ENCODE measurements at places on chromosomes 3 and 15.

DNA sequence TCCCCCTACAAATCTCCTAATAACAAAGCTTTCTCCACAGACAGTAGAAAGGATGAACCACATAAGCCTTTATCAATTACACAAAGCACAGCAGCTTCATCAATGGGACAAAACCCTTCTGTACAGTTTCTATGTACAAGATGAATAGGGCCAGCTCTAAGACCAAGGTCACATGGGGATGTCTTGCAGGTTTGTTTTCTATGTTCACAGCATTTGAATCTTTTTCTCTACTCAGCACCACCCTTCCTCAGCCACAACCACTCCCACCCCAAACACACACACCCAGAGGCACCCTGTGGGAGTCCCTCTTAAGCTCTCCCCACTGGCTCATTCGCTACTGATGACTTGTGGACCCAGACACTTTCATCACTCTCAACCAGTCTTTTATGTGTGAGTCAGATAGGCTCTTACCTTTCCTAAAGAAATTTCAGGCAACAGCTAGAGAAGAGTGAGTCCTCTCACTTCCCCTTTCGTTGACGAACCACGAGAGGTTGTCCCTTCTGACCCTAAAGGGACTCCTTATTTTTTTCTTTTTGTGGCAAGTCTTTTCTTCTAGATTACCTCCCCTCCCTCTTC lies 57.9 kb downstream of the ARHGAP31 start:
- no peak for DNase-seq

GRCh38 chr15:25799906-25800700 lies 63.0 kb downstream of the ATP10A start:
- DNase-seq = no peak

DNA sequence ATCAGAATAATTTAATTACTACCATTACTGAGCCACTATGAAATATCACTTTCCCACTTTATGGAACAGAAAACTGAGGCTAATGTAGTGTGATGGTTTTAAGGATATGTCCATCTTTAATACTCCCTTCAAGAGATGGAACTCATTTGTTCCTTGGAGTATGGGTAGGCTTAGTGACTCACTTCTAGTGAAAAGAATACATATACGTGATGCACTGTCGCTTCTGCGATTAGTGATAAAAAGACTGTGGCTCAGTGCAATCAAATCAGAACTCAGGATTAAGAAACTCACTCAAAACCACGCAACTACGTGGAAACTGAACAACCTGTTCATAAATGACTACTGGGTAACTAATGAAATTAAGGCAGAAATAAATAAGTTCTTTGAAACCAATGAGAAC lies 216.6 kb downstream of the SUCLG2 start:
- DNase-seq = no peak

DNA sequence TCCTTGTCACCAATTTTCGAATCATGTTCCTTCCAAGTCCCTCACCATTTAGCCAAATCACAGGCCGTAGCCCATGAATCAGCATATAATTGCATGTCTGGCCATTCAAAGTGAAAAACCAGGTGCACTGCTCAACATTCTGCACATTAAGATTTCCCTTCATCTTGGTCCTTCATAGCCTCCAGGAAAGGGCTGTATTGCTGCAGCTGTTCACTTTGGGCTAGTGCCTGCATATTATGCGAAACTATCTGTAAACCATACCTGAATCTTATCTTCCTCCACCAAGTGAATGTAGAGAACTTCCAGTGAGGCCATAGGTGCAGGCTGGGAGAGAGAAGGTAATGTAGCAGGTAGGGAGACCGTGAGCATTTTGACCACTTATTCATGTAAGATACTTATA lies 18.3 kb downstream of the CGGBP1 start:
- DNase-seq = no peak

DNA sequence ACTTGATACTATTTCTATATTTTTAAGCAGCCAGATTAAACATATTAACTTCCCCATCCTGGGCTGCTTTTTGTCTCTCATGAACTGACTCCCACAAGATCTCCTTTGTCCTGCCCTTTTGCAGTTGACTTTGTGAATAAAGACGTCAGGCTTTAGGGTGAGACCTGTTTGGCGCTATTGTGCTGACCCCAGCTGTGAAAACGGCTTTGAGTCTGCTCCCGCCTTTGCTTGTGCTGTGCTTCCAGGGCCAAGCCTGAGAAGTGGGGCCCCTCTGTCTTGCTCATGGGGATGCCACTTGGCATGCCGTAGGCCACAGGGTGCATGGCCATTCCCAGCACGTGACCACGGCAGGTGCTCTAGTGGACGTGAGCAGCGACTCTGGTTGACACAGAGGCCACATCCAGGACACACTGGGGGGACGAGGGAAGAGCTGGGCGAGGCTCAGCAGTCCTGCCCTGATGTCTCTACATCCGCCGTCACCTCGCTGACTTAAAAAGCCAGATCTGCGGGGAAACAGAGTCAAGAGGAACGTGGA lies 268.9 kb upstream of the LYSMD4 start:
- DNase-seq = no peak

- no peak for DNase-seq
Observed at GRCh38 chr15:71301958-71302621, 186.8 kb downstream of the THSD4 start.

- peak; percentile 1 for DNase-seq
Observed at GRCh38 chr3:41525303-41526064, 326.2 kb downstream of the CTNNB1 start.

GRCh38 chr3:182259579-182259978 lies 533.7 kb upstream of the ATP11B start:
- DNase-seq = peak; percentile 43

DNA sequence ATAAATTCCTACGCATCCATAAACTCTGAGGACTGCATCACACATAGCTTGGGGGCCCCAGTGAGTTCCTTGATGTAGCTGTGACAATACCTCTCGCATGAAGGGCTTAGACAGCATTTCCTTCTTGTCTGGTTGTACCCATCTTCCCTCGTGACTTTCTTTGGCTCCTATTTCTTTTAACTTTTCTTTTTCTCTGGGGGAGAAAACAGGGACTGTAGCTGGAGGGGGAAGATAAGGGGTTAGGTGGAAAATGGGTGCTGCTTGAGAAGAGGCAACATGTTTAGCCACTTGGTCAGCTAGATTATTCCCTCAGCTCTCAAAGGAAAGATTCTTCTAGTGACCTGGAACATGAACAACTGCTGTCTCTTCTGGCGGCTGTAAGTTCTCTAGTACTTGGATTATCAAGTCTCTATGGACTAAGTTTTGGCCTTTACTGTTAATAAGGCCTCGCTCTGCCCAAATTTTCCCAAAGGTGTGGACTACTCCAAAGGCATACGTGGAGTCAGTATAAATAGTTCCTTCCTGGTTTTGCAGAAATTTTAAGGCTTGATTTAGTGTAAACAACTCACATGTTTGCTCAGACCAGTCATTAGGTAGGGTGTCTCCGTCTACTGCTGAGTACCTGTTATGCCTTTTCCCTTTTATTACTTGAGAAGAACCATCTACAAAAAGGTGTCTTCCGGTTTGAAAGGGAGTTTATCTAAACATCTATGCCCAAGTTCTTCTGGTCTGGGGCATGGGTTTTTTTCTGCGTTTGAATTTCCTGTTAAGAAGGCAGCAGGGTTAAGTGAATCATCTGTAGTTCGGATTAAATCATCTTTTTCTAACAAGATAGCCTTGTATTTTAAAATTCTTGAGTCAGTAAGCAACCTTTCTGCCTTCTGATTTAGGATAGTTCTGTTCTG lies 21.0 kb upstream of the ATG7 start:
- no peak for DNase-seq

DNA sequence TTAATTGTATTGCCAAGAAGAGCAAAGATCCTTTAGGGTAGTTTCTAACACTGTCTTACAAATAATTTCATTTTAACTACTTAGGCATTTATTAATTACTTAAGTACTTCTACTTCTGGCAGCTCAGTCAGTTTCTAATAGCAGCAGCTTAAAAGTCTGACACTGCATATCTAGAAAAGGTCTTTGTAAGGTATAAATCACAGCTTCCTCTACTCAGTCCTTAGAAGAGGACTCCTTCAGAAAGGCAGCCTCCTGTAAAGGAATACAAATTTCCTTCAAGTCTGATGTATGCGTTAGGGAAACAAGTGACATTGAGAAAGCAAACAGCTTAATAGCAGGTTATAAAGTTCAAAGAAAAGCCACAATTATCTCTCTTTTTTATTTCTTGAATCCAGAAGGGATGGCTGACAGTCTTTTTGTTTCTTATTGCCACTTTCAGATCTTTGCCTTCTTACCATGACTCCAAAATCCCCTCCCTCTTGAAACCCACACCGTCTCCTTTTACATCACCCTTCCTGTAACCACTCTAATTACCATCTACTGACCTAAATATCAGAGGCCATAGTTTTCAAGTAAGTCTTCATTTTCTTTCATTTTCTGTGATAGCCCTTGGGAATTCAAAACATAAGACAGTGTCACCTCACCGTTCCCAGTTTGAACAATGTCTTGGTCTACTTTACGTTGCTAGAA lies 109.5 kb downstream of the CGGBP1 start:
- DNase-seq = no peak

GRCh38 chr3:12367346-12367745 lies 78.5 kb downstream of the PPARG start:
- DNase-seq = no peak

DNA sequence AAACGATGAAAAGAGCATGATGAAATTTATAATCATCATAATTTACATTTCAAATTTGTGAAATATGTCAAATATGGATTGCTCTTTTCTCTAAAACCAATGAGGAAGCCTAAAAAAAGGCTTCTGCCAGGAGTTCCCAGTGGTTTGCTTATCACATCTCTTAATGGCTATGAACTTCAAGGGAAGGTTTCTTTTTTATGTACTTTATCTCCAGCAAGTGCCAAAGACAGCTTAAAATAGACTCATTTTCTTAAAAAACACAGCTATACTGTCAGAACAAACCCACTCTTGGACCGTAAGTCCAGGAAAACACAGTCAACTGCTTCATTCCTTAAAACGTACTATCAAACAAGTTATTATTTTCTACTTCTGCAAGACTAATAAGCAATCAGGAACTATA lies 80.2 kb downstream of the DLG1 start:
- DNase-seq = no peak

- peak; percentile 20 for DNase-seq
Observed at GRCh38 chr3:124887177-124887931, at the start of gene ITGB5. Gene ITGB5 (minus strand): TSS chr3:124887365. CDS start chr3:124887000, 365 bp downstream.

- DNase-seq = no peak
Observed at GRCh38 chr15:36363335-36363734, 216.1 kb upstream of the CDIN1 start.

DNA sequence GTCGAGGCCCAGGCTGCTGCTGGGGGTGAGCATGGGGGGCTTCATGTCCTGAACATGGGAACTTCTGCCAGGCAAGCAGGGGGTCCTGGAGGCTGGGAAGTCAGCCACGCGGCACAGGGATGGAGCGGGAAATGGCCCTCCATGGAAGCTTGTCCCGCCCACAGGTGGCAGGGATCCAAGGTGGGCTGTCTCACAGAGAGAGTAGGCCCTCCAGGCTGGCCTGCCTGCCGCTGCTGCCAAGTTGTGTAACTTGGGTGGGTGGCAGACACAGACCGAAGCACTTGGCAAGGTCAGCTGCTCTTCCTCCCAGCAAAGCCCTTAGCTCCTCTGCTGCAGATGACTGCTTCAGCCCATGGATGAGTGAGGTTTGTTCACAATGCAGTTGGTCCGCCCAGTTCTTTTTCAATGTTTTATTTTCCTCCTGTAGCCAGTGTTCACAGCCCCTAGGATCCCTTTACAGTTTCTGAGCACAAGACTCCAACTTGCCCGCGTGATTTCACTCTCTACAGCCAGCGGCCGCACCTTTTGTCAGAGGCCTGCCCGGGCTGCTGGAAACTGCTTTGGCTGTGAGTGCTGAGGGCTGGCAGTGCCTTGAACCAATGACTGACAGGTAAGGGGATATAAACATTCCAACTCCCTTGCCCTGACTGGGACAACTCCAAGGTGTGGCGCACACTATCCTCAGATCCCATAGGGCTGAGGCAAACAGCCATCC lies 26.7 kb downstream of the HCN4 start:
- DNase-seq = no peak

GRCh38 chr3:144652573-144652972 lies 681.0 kb downstream of the DIPK2A start:
- no peak for DNase-seq

DNA sequence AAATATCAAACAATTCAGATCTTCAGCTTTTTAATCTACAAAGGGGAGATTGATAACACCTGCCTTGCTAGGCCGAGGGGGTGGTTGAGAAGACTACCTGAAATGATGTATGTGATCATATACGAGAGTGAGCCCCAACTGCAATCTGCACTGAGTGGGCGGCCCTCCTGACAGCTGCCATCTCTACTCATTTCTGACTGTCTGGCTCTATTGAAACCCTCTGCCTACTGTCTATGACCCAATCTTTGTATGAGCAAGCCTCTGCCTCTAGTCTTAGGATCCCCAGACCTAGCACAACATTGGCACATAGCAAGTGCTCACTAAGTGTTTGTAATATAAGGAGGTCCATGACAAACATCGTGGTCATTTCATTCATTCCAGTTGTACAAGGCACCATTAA lies 144.4 kb upstream of the NR2F2 start:
- DNase-seq = no peak

- DNase-seq = no peak
Observed at GRCh38 chr3:514192-514591, 317.6 kb downstream of the CHL1 start.

DNA sequence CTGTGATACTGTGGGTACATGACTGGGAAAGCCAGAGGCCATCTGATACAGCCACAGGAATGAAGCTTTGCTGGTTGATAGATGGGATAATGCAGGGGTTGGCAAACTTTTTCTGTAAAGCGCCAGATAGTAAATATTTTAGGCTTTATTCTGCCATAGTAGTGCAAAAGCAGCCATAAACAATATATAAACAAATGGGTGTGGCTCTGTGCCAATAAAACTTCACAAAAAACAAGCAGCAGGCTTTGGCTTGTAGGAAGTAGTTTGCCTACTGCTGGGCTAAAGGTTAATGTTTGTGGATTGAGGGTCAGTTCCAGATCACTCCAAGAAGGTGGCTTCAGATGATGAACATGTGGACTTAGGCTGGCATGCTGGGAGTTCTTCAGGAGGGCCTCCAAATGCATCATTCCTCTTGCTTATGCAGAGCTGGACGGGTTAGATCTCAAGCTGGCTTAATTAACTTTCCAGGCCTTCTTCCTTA lies 305.7 kb downstream of the RPLP1 start:
- no peak for DNase-seq
